Esophagus squamous epithelium (tissue), 5 donors: ENCODE measurements at places on chromosomes 1 and 21.

DNA sequence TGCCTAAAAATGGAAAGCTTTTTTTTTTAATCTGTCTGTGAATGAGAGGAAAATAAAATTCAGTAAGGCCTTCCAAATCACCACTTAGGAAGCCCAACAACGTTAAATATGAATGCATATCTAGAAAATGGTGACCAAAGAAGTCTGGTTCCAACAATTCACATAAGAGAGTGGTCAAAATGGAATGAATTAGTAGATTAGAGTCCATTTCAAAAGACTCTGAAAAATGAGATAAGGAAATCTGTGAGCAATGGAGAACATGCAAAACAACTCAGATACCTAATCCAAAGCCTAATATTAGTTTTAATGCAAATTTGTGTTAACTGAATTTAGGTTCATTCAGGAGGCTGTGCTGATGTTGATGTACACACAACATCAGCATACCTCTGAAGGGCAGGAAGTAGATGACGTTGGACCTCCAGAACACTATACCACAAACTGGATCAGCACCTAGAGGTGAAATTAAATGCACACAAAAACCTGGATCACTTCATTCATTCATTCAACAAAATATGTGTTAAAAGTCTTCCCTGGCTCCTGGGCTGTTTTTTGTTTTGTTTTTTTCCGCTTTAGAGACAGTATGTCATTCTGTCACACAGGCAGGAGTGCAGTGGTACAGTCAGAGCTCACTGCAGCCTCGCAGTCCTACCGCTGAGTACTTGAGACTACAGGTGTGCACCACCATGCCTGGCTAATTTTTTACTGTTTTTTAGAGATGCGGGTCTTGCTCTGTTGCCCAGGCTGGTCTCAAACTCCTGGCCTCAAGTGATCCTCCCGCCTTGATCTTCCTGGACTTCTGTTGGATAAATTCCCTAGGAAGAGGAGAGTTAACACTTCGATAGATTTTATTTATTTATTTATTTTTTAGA is 4.9 kb upstream of the BRWD1 start:
- DNase-seq, result no peak

GRCh38 chr21:42320791-42321190 is 5.6 kb upstream of the TFF3 start:
- no peak for DNase-seq

GRCh38 chr1:184633785-184634184 is 120.9 kb downstream of the EDEM3 start:
- DNase-seq, result no peak

DNA sequence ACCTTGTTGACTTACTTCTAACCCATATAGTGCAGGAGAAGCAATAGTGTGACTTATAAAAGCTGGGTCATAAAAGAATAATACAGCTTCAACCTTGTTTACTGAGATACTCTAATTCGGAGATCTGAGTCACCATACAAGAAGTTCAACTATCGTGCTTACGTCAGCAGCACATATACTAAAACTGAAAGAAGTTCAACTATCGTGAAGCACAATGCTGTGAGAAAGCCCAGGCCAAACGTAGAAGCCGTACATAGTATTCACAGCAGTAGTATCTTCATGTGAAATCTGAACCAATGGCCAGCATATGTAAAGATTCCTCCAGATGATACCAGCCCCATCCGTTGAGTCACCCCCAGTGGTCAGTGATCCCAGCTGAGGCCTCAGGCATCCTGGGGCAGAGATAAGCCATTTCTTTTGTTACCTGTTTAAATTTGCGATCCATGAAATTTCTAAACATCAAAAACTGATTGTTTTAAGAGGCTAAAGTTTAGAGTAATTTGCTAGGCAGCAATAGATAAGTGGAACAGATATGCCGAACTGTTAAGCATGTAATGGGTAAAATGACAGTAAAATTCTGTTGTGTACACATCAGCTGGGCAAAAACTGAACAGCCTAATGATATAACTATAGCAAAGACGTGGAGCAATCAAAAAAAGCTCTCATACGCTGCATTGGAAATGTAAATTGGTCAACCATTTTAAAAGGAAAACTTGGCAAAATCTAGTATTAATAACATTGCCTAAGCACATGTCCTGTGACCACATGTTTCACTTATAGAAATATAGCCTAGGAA is 53.9 kb upstream of the SAMD13 start:
- DNase-seq, result no peak

GRCh38 chr1:185869590-185869989 is 135.4 kb downstream of the HMCN1 start:
- no peak for DNase-seq

- DNase-seq, result no peak
Observed at GRCh38 chr1:79532555-79532954, 526.0 kb upstream of the ADGRL4 start.

DNA sequence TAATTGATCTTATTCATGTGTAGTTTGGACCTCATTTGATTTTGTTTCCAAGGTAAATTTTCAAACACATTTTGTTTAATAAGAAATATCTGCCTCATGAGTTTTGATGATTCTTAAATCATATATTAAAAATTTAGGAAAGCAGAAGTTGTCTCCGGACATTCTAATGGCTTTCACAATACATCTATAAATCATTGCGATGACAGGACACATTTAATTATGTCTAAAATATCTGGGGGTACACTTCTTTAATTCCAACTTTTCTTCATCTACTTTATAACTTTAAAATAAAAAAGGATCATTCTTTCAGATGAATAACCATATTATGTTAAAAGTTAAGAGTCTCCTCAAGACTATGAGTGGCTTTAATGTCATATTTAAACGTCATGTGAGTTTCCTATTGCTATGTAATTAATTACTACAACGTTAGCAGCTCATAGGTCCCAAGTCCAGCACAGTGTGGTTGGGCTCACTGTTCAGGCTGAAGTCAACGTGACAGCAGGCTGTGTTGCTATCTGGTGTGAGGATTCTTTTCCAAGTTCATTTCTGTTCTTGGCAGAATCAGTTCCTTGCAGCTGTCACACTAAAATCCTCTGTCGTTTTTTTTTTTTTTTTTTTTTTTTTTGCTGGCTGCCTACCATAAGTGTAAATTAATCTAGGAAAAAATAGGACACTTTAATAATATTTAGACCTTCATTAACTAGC is 893.5 kb downstream of the LTN1 start:
- DNase-seq, result no peak

DNA sequence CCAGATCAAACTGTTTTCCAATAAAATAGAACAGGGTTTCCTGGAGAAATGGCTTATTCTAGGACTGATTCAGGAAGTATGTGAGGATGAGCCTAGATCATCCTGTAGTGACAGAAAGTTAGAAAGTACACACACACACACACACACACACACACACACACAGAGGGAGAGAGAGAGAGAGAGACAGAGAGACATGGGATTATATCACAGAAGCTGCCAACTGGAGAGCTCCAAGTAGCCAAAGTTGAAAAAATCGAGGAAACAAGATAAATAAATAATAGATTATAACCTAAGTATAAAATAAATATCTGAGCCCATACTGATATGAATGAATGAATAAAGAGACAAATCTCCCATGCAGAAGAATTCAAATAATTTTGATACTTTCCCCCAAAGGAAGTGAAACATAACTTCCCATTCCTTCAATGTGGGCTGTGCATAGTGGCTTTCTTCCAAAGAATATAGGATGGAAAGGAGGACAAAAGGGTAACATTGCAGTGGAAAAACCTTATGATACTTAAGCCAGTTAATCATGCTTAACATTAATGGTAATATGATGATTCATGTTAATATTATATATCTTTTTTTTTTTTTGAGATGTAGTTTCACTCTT is 171.6 kb downstream of the NTPCR start:
- DNase-seq, result no peak

- no peak for DNase-seq
Observed at GRCh38 chr1:8211251-8211882, 106.5 kb upstream of the SLC45A1 start.

DNA sequence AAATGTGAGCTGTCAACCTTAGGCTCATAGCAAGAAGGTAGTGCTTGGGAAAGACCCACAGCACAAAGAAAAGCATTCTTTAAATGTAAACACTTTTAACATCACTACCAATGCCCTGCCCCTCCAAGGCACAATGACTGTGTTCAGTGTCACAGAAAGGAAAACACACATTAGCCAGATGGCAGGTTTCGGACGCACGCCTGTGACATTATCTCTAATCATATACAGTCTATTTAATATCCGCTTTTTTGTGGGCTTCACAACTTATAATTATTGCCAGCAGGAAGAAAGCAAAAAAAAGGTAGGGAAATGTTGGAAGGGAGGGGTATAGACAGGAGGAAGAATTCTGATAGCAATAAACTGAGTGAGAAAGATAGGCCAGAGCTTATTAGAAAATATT is 112.4 kb upstream of the BEND5 start:
- no peak for DNase-seq
